ENCODE measurements at places on chromosomes 11 and 22.

- peak; percentile 95 for DNase-seq
Measured at GRCh38 chr22:39502109-39502788, at the start of gene MIEF1. TSS of gene MIEF1 (plus strand) at chr22:39502290. CDS start at chr22:39511295, 9,005 bp downstream.

- DNase-seq, result no peak
Measured at GRCh38 chr22:38861170-38861876, 10.7 kb downstream of the CBX6 start.

DNA sequence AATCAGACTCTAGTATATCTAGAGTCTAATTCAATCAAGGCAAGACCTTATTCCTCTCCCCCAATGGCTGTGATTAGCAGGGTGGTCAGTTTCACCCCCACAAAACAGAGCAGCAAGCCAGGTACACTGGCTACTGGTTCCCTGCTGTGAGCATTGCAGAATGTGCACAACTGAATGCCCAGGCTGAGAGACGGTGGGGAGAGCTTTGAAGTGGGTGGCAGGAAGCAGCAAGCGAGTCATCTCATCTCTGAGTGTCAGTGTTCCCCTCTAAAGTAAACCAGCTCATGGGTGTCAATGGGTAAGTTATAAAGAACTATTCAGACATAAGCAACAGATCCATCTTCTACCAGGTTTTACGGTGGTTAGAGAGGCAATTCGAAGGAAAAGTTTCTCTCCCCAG is 37.6 kb downstream of the GAB4 start:
- DNase-seq, result no peak

GRCh38 chr11:80620867-80621266 is 1180.0 kb upstream of the TENM4 start:
- DNase-seq, result no peak

DNA sequence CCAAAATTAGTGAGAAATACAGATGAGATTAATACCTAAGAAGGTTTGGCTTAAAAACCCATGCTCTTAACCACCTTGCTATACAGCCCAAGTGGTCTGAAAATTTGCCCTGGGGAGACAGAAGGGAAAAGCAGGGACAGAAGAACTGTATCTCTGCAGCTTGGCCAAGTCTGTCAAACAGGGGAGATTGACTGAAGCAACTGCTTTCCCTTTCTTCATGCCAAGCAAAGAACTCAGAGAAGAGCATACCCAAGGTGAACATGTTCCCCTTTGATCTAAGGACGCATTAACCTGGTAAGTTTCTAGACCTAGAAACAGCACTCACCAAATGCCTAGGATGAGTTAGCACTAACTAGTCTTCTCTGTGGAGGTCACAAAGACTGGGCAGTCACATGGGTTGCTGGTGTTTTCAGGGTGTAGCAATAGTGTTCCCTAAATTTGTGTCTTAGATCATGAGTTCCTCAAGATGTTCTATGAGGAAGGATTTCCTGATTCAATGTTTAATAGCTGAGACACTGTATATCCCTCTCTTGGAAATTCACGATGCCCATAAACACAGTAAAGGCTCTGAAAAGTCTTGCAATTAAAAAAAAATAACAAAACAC is 75.6 kb upstream of the GRAMD1B start:
- no peak for DNase-seq

DNA sequence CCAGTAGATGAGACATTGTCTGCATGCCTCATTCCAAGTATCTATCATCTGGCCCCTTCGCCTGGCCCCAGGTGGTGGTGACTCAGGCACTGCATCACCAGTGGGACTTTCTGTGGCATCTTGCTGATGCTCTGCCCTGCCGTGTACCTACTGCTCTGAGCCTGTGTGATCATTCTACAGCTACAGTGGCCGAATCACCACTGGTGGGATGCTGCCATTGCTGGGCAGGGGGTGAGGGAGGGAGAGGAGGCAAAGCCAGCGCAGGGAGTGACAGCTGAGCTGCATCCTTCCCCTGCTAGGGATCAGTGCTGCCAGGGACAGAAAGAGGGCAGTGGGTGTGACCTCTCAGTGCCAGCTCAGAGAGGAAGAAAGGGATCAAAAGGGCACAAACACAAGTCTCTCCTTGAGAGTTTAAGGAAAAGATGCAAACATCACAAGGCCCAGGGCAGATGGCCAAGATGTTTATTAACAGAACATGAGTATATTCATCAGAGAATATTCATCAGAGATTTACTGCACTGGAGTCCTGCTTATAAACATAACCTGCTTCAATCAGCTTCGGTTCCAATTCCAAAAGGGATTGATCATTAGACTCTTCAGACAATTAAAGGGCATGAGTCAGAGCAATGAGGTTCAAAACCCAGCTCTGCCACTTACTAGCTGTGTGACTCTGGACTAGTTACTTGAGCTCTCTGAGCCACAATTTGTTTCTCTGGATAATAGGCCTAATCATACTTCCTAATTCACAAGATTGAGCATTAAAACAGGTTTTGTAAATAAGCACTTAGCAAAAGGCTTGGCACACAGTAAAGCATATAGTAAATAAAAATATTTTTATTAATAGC is 109.8 kb downstream of the NAT10 start:
- no peak for DNase-seq

DNA sequence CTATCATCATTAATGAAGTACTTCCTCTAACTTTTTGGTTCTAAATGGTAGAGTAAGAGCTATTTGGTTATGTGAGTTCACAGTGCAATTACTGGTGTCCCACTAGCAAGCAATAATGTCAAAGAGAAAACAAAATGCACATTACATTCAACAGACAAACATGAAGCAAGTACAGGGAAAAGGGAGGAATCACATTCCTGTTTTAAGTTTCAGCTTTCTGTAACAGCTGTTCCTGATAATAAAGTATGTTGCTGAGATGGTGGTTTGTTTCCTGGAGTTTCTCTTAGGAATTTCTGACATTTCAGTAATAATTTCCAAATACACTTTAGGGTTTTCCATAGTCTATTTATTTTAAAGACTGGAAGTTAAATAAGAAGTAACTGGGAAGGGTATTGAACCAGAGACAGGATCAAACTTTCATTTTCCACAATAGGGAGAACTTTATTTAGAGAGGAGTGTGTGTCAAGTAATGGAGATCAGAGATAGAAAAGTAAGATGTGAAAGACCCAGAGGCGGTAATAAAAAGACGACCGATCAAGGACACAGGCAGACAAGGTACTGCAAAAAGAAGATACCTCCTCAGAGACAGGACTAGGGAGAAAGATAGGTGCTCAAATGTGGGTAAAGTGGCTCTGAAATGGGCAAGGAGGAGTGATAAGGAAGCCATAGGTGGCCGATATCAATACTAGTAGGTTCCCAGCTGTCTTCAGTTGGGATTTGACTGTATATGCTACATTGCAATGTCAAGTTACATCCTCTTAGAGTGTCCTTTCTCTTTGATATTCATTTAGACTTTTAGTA is 20.8 kb upstream of the CLNS1A start:
- DNase-seq, result no peak

DNA sequence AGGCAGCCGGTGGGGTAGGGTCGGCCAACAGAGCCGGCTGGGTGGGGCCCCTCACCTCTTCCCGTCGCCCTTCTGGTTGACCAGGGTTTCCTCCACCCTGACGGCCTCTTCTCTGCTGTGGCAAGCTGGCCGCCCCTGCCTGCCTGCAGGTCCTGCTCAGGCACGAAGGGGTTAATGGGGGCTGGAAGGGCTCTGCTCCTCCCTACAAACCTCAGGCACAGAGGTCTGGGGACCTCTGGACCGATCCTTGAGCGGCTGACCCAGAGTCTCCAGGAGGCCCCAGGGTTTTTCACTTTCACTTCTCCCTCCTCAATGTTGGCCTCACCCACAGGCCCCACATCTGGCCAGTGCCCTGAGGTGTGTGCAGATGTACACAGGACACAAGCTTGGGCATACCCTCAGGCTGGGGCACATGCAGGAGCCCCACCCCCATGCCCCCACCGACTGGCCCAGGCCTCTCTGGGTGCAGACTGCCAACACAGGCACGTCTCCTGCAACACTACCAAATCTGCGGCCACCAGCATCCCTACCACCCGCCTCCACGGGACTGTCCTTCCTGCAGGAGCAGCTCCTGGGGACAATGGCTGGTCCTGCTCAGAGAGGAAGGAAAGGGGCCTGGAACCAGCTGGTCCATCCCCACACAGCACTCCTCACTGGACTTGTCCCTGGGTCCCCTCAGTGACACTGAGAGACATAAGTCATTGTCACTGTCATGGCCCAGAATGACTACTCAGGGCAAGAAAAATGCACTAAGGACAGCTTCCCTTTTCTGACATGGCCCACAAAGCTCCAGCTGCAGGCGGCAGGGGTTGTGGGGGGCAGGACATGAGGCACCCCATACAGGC is 3.2 kb upstream of the TBX1 start:
- no peak for DNase-seq

DNA sequence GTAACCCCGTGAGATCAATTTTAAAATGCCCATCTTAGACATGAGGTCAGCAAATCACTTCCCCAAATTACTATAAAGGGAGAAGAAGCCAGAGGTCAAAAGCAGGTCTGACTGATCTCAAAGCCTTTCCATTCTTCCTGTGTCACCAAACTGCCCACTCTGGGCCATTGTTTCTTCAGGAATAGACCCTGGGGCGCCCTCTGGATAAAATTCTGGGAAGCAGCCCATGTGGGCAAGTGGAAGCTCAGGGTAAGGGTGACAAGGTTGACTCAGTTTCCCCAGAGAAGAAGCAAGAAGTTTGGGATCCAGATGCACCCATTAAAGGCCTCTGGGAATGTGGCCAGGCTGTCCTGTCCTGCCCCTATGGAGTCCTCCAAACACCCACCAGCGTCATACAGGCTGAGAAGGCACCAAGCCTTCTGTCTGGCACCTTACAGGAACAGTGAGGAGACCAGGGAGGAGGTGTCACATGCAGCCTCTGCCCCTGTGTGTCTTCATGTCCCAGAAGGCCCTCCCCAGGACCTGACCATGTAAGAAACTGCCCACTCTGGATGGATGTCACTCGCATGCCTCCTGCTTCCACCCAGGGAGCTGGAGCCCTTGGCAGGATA is 50.1 kb downstream of the CHST1 start:
- no peak for DNase-seq

GRCh38 chr22:23212061-23213021 is 32.0 kb downstream of the BCR start:
- DNase-seq, result no peak

DNA sequence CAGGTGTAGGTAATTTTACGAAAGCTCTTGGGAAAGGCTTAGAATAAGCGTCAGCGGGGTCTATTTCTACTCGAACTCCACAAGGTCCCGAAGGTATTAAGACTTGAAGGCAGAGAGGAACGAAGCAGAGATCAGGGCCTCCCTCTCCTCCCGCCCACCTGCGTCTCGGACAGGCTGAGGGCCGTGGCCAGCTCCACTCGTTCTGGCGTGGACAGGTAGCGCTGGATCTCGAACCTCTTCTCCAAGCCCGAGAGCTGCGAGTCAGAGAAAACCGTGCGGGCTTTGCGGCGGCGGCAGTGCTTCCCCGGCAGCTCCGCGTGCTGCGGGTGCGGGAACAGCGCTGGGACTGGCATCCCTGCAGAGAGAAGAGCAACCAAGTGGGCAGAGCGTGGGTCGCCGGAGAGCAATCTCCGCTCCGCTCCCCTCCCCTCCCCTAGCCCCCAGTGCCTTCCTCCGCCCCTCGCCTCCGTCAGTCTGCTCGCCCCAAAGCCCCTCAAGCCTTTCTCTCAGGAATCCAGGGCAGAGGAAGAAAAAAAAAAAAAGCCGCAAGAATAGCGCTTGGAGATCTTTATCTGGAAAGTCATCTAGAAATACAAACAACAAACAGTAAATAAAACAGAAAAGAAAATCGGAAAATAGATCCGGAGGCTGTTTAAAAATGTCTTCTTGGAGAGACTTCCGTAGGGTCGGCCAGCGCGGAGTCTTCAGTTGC is 2.4 kb downstream of the BSX start:
- DNase-seq, result no peak

GRCh38 chr22:18060646-18061620 is 16.9 kb upstream of the PEX26 start:
- no peak for DNase-seq

DNA sequence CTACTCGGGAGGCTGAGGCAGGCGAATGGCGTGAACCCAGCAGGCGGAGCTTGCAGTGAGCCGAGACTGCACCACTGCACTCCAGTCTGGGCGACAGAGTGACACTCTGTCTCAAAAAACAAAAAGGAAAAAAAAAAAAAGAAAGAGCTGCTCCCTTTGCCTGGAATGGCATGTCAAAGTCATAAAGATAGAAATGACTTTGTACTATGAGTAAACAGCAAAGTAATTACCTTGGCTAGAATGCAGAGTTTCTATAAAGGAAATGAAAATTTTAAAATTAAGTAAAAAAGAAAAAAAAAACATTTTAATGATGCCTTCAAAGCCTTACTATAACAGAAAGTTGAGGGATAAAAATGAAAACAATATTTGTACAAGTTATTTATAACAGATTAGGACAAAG is 10.1 kb downstream of the PPP2R1B start:
- no peak for DNase-seq

DNA sequence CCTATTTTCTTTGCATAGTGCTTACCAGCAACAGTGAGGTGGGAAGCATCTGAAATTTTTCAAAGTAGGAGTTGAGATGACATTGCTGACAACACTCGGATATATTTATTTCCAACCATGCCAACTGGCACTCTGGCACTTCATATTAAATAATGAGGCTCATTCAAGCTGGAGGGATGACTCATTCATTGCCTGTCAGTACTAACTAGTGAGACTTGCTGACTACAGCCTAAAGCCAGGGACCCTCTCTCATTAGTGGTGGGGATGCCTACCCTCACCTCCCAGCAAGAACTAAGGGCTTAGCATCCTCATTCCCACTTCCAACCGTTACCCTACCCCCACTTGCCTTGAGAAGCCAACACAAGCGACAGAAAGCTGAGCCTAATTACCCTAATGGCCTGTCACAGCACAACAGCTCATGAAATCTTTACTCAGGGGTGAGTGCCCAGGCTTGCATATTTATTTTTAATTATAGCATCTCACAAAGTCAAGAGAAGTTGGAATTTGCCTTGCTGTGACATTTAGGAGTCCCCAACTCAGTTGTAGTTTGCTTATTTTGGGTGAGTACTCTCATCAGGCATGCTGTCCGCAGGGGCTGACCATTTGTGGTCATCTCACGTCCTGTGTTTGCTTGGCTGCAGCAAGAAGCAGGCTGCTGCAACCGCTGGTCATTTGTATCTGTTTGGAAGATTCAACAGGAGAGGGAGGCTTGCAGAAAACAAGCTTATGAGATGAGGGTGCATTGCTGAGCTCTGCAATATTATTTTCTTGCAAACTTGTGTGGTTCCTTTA is 181.6 kb upstream of the POU2AF2 start:
- no peak for DNase-seq

GRCh38 chr11:124732230-124732629 is 7.5 kb upstream of the NRGN start:
- DNase-seq, result no peak

DNA sequence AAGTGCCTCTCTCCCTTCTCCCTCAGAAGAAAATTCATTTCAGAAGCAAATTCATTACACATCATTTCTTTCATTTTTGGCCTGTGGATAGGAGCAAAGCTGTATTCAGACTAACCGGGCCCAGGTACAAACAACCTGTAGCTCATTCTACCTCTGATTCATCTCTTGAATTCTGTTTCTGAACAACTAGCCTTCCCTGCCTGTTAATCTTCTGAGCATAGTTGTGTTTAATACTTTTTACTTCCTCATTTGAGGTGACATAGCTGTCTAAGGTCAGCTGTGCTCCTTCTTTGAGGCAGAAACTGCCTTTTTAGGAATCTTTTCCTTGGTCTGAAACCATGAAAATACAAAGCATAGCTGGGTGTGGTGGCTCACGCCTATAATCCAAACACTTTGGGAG is 12.6 kb upstream of the IL18BP start:
- DNase-seq, result no peak

GRCh38 chr11:33982661-33983060 is 68.9 kb upstream of the CAPRIN1 start:
- DNase-seq, result no peak
